ENCODE measurements at places on chromosomes 11 and 22.

DNA sequence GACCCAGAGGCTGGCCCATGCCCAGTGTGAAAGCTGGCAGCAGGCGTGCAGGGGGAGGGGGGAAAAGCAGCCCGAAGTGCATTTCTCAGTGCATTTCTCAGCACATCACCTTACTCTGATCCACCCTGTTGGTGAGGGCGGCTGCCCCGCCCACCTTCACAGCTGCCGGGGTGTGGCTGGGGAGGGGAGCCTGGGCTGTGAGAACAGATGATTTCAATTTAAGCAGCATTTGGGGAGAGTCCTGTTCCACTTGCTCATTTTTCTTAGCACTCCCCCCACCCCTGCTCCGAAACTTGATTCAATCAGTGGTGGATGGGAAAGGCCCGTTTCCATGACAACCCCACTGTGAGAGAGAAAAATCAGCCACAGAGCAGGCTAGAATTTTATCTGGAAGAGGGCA, 84.8 kb downstream of the SNX19 start:
- DNase-seq: no peak

GRCh38 chr11:69801513-69802335, 17.5 kb downstream of the FGF3 start:
- DNase-seq: no peak

DNA sequence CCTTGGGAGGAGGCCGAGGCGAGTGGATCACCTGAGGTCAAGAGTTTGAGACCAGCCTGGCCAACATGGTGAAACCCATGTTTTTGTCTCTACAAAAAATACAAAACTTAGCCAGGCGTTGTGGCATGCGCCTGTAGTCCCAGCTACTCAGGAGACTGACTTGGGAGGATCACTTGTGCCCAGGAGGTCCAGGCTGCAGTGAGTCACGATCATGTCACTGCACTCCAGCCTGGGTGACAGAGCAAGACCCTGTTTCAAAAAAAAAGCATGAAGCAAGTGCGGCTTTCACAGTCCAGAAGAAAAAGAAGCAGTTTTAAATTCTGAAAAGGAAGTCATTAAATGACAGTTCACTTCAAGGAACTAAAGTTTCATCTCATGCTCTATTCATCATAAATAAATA, 7.1 kb upstream of the LTO1 start:
- no peak for DNase-seq

DNA sequence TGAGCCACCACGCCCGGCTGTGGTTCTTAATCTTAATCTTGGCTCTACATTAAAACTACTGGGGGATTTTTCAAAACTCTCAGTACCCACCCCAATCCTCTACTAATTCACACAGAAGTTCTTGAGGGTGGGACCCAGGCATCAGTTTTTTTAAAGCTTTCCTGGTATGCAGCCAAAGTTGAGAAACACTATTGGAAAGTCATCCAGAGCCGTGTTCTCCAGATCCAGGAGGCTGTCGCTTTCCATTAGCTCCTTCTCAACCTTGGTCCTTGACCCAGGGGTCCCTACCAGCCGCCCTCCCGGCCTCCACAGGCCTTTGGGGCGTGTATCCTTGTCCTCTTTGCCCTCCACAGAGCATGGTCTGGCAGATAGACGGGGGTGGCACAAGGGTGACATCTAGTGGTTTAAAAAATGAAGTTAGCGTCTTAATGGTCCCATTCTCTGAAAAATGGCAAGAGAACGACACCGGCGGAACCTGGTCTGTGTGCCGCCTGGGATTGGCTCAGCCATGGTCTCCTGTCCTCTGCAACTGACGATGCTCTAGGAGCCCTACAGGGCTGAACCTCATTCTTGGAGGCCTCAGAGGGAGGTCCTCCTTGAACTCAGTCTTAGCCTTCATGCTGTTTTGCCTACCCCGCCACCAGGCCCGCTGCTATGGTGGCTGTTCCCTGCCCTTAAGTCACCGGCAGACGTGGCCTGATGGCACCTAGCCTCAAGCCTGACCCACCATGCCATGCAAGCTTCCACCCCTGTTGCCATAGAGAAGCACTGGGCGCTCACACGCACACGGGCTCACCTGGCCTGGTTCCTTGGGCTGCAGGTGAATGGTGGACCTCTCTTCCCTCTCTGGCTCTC, 152.0 kb upstream of the SYN3 start:
- DNase-seq: peak; percentile 34

- DNase-seq: no peak
Observed at GRCh38 chr11:8480858-8481257, 113.2 kb downstream of the STK33 start.

GRCh38 chr22:30087611-30088010, 7.3 kb downstream of the HORMAD2 start:
- DNase-seq: no peak

GRCh38 chr22:19654338-19654987, 59.8 kb upstream of the SEPTIN5 start:
- DNase-seq: no peak

- no peak for DNase-seq
Observed at GRCh38 chr11:48025293-48025983, 45.1 kb downstream of the PTPRJ start.

DNA sequence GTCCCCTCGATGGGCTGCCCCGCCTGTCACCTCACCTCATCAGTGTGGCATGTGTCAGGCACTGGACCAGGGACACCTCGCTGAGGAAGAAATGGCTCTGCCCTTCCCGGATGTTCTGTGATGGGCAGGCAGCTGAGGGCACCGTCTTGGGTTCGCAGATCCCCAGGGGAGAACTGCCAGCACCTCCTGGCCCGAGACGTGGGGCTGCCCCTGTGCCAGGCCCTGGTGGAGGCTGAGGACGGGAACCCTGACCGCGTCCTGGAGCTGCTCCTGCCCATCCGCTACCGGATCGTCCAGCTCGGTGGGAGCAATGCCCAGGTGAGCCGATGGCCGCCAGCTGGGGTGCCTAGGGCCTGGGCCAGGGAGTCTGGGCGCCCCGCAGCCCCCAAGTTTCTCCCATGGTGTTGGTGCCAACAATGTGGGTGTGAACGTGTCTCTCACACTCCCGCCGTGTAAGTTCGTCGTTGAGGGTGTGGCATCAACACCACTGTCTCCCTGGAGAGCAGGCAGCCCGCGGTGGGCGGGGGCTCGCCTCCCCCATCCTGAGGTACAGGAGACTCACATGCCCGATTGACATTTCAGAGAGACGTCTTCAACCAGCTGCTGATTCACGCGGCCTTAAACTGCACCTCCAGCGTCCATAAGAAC, 7.3 kb upstream of the GTSE1 start:
- no peak for DNase-seq

DNA sequence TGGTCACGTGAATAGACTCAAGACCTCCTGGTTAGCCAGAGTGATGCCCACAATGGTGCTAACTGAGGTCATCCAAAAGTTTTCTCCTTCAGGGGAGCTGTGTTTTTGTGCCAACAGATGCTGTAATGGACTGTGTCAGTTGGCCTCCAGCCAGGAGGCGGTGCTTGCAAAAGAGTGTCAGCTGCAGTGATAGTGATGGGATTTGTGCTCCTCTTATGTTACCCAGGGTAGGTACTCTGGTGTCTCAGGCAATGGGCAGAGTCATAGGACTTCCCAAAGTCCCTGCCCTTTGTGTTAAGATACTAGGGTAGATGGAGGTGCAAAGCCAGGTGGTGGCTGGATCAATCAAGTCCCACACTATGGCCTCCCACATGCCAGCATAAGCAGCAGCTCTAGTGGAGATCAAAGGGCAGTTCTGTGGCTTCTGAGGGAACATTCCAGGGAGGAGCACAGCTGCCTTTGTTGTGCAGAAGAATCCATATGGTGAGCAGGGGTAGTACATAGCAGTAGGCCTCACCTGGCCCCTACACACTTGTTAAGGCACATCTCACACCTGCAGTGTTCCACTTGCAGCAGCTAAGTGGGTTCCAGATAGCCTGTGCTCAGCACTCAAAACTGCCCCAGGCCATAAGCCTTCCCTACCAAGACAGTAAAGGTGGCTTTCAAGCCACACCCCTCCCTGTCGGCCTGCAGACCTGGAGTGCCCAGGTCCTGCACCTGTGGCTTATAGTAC, 9.4 kb upstream of the FANCF start:
- DNase-seq: no peak

DNA sequence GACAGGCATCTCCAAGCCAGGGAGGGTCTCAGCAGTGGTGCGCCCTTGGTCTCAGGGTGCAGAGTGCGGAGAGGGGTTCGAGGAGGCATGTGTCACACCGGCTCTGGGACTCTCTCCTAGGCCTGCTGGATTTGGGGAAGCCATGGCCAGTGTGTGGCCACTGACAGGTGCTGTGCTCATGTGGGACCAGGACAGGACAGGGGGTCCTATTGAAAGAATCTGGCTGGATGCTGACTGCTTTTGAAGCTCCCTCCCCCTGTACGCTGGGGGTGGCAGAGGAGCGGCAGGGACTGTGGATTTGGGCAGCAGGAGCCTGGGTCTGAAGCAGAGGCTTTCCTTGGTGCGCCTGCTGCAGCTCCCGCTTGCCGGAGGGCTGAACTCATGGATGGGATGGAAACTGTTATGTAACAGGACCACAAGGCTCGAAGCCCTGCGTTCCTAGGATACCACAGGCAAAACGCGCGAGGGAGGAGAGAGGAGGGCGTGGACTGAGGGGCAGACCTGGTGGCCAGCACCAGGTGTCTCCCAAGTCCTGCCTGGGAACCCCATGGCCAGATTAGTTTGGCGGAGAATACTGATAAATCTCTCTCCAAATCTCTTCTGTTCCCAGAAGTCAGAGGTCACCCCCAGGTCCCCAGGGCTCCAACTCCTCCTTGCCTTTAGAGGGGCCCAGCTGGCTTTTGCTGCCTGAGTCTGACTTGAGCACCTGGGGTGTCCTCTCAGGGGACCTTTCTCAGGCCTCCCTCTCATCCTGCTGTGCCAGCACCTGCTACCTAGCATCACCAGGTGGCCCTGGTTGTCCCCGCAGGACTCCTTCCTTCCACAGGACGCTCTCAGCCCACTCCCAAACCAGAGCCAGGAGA, 13.8 kb upstream of the TEF start:
- DNase-seq: no peak

DNA sequence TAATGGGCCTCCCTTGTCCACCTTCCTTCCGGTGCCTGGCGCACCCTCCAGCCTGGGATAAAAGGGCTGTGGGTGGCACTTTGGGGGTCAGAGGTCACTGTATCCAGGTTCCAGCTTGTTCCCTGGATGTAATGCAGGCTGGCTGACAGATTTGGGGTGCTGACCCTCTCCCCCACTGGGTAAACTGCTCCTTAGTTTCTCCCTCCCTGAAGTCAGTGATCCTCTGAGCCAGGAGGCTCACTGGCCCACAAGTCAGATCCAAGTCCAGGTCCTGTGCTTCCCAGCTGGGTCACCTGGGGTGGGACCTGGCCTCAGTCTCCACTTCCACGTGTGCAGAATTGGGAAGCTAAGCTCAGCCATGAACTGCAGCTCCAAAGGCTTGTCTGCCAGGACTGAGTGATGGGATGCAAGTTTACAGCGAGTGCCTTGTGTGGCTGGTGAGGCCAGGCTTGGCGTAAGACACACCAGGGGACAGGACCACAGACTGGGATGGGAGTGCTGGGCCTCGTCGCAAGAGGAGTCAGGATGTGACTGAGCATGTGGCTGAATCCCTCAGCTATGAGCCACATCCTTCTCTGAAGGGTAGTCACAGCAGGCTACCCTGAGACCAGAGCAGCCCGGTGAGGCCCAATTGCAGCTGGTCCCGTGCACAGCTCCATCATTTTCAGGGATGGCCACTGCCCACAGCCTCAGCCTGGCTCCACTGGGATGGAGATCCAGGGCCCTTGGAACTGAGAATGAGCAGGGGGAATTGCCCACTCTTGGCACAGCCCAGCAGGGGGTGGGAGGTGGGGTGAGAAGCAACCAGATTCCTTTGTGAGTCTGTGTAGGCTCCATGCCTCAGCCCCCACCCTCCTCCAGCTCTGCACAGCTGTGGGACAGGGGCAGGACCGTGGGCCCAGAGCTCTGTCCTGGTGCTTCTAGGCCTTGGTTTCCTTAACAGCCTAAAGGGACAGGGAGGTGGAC, 7.2 kb downstream of the SHISA8 start:
- DNase-seq: no peak

- no peak for DNase-seq
Observed at GRCh38 chr11:3232956-3233355, 739 bp upstream of the MRGPRE start.

DNA sequence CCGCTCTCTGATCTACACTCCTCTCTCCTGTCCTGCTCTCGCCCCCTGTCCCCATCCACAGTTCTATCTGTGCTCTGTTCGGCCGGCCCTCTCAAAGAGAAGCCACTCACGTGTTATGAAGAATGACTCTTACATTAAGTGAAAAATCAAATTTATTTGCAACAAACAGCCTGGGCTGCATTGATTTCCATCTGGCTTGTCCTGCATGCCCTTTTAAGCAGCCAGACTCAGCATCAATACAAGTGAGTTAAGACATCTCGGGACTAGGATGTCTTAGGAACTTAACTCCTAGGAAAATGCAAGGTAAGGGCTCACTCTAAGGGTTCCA, 373.5 kb downstream of the TENM4 start:
- no peak for DNase-seq

- no peak for DNase-seq
Observed at GRCh38 chr22:45834241-45834640, 142.7 kb downstream of the WNT7B start.

- no peak for DNase-seq
Observed at GRCh38 chr11:44229624-44230023, 80.3 kb downstream of the ALX4 start.

DNA sequence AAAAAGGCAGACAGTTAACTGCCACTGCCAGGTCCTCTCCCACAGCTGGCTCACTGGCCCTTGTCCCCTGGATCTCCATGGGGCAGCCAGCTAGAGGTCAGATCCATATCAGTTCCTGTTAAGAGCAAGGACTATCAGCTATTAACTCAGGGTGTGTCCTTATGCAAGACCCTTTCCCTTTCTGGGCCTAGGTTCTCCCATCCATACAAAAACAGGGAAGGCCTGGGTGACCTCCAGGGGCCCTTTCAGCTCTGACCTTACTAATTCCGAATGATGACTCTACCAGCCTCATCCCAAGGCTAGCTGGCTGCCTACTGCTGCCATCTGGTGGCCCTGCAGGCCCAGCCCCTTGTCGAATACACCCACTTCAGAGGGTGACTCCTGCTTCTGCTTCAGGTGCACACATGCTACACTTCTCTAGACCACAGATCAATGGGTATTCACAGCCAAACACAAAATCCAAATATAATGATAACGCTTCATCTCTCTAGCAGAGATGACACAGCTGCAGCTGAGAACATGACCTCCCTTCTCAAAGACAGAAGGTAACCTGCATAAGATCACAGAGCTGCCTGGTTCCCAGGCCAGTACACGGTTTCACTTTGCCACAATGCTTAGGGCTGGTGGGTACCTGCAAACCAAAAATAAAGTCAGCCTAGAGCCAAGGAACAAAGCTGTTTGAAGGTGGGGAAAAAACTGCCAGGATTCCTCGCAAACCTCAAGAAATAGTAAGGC, 34.1 kb downstream of the SERGEF start:
- peak; percentile 13 for DNase-seq

DNA sequence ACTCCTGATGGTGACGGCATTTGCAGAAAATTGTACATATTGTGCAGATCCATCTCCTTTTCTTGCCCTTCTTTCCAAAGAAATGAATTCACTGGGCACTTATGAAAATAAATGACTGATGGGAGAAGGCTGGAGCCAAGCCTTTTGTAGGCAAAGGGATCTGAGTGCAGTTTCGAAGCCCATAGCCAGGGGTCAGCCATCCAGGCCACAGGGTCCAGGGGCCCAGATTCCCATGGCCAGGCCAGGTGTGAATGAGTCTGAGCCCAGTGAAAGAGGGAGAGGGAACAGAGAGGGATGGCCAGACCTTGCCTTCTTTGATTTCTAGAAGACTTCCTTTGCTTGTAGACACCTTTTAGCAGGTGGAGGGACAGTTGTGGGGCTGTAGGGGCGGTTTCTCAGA, 209.1 kb downstream of the KIRREL3 start:
- DNase-seq: no peak

- DNase-seq: no peak
Observed at GRCh38 chr11:98616098-98616655, 404.6 kb upstream of the CNTN5 start.

All from inflammatory macrophage (primary cell).